ENCODE measurements at places on chromosomes 3 and 15. TPM values are rescaled to one million over a fixed set of nuclear protein-coding genes. Genes with fewer than 3 reads are reported as not detected.

XCR1 gene
- not detected for total RNA-seq

GRCh38 chr3:29285471-29286071, 4.7 kb downstream of the RBMS3 start:
- peak; percentile 57 for DNase-seq

GRCh38 chr3:114899186-114899931, 247.7 kb downstream of the ZBTB20 start:
- DNase-seq: no peak

TTLL13 gene
- total RNA-seq: not detected

LARP6 gene
- total RNA-seq: 72.7 TPM
